Stimulated activated CD4-positive, alpha-beta T cell treated with anti-CD3 and anti-CD28 coated beads, Interleukin-1b, Interleukin-23, amount 100 ng/mL, for 4 hours (primary cell): ENCODE measurements at places on chromosomes 12 and 14.

DNA sequence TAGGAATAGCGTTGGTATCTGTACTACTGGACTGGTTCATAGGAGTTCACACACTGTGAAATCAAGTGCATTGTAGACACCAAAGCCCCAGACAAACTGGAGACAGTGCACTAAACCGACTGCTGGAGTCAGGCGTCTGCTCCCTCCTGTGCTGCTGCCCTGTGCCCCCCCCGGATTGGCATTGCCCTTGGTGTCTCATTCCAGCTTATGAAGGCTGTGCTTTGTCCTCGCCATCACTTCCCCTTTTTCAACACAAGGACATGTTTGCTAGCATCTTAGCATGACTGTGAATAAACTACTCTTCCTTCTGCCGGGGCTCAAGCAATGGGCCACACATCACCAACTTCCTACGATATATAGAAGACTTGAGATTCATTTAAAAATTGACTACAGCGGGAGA, 84.0 kb downstream of the TMCC3 start:
- DNase-seq: no peak

- DNase-seq: no peak
Measured at GRCh38 chr12:88600272-88600671, 20.0 kb upstream of the KITLG start.

DNA sequence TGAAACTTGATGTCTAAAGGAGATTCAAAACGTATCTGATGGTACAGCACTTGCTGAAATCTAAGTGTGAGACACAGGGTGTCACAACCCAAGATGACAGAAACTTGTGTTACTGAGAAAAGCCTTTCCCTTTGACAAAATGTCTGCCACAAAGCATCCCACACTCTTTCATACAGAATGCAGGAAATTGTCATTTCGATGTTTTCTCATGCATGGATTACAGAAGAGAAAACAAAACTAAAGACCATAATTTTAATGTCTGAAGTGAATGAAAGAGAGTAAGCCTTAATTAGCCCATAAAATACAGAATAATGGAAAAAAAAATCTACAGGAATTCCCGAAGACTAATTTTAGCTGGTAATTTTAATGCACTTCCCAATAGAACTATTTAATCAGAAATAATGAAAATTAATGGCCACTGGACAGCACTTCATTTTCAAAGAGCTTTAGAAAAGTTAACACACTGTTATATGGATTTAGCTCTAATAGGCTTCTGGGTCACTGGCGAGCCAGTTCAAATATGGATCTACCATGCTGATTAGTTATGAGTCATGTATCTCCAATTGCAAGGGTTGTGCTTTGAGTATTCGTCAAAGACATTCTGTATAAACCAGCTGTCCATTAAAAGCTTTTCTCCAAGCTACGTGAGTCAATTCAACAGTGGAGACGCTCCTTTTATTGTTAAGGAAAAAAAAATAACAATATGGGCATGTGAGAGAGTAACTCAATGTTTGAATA, 656.7 kb downstream of the SLC16A7 start:
- DNase-seq: no peak

DNA sequence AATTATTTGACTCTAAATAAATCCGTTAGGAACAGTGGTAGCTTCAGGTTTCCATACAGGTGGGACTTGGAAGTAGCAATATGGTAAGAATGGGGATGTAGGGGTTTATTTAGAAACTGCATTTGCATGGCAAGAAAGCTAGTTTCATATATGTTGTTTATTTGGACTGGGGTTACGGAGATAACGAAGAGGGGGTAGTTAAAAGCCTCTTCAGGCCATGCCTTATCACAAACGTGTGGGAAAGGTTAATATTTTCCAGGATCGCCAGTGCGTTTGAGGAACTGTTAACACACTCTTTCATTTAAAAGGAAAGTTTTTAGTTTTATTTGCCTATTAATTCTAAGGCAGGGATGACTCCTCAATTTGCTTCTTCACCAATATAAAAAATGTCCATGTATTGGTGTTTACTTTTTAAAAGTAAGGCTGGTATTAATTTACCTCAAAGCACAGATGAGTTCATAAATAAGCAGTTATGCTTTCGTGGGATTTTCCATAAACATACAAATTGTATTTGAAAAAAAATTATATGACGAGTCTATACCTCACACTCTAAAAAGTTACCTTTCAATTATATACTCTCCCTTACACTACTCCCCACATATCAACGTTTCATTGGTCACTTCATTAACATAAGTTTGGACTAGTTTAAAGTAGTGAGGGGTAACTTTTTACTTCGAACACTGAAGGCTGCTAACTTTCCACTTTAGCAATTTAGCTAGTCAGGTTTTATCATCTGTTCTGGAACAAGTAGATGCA, 814 bp downstream of the RAB2B start:
- no peak for DNase-seq

DNA sequence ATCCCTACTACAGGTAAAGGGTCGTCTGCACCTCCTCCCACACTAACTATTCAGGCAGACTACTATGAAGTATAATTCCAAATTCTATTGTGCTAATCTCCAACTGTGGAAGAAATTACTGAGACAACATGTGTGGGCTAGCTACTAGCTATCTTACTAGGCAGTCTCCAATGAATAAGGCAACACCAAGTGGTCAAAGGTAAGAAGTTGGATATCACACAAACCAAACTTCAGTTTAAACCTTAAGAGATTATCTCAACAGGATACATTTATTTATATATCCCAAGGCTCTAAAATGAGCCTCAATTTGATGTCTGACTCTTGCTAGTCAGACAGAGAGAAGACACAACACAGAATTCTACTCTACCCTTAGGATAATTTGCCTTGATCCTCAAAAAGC, 14.1 kb downstream of the MED13L start:
- DNase-seq: no peak

DNA sequence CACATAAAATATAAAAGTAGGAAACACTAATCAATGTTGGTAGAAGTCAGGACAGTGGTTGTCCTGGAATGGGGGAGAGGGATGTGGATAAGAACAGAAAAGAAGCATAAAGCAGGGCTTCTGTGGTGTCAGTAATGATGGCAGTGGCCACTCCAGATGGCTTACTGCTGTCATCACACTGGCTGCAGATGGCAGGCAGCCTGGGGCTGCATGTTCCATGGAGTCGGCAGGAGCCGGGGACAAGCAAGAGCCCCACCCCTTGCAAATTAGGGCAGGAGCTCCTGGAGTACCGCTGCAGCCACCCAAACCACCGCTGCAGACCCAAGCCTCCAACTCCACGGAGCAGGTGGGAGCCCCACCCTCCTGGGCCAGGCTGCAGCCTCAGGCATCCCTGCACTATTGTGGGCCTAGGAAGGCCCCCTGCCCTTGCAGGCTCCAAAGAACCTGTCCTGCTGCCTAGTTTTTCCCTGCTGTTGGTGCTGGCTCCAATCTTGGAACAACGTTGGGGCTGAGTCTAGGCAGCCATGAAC, 28.8 kb upstream of the SLC5A8 start:
- no peak for DNase-seq

DNA sequence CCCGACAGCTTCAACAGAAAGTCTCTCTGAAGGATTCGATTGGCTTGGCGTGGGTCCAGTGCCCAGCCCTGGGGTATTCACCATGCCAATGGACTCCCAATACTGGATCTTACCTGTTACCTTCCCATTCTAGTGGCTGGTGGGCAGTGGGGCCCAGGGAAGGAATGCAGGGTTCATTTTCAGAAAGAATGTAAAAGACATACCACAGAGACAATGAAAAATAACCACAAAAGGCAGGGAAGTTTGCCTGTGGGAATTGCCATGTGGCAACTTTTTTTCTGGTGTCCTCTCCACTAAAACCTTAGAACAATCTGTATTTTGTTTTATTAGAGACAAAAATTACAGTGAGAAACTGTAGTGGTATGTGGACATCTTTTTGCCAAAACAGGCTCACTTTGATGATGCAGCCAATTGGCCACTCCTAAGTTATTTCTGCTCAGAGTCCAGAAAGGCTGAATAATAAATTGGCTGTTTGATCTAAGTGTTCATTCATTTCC, 55.2 kb downstream of the PTGER2 start:
- DNase-seq: no peak

GRCh38 chr14:53850714-53851296, 105.8 kb downstream of the BMP4 start:
- DNase-seq: no peak

DNA sequence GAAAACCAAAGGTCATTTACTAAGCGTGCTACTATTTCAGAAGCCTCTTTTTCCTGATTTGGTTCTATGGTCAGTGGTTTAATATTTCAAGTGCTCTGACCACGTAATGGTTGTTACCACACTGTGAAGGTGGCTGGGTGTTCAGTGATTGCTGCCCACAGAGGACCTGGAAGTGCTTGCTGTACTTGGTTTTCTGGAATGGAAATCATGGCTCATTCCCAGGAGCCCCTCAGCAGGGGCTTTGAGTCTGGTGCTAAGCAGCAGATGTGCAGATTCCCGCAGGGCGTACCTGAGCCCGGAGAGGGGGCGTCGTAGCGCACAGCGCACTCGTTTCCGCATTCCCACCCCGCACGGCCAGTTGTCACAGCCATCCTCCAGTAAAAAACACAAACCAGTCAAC, 50.5 kb downstream of the TRAF3 start:
- no peak for DNase-seq

DNA sequence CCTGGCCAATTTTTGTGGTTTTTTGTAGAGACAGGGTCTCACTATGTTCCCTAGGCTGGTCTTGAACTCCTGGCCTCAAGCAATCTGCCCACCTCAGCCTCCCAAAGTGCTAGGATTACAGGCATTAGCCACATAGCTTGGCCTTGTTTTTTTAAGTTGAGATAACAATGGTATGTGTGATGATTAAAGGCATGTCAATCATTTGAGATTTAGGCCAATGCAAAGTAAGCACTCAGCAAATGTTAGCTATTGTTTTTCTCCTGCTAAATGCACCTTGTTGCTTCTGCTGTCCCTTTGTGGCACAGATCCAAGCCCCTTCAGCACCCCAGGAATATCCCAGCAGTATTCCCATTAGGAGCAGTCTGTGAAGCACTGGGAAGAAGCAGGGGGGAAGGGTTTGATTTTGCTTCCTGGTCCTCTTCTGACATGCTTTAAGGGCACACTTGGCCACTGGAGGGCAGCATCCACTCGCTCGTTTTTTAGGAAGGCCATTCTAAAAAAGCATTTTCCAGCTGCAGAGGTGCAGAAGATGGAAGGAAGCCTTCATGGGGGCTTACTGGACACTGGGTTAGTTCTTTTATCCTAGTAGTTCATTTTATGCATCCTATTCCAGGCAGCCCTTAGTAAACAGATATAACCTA, 70.2 kb upstream of the ZFP36L1 start:
- peak; percentile 62 for DNase-seq

GRCh38 chr14:68779761-68780323, 13.0 kb downstream of the ZFP36L1 start:
- DNase-seq: no peak

DNA sequence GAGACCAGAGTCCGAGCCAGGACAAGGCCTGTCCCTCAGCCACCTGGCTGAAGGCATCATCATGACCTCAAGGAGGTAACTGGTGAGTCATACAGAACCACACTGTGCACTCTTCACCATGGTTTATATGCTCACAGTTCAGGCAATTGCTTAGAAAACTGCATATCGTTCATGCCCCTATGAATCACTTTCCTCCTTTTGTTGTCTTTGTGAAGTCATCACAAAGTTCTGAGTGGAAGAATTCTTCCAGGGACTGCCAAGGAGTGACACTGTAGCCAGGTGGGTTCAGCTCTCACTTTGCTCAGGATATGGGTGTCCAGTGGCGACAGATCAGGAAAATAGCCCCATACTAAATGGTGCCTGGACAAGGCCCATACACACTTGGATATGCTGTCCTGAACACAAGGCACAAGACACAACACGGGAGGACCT, 92.5 kb downstream of the DPF3 start:
- no peak for DNase-seq

- no peak for DNase-seq
Measured at GRCh38 chr14:81474685-81475324, 58.8 kb downstream of the SEL1L start.

DNA sequence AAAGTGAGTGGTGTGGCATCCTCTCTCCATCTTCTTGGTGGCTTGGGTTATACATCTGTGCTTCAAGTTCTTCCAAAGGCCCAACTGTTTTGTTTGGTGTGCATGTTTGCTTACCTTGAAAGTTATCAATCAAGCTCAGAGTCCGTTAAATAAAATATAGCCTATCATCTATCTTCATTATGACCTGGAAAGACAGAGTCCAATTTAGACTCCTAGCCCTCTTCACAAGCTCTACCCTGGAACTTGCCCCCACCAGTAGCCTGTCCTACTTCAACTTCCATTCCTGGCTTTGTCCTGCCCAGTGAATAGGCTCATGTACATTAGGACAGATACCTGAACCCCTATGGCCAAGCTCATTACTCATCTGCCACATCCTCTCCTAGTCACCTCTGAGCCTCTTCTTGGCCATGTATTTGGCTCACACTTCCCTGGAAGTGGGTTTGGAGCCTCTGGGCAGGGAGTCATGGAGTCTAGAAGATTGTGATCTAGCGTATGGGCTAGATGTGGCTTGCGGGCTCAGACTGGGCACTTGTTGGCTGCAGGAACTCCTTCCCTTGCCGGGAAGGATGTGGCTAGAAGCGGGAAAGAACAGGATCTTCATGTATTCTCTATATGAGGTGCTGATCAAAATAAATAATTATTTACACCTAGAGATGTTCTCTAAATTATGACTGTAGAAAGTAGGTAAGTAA, 6.4 kb upstream of the SSTR1 start:
- DNase-seq: no peak

- no peak for DNase-seq
Measured at GRCh38 chr14:71592361-71592760, 339.9 kb upstream of the RGS6 start.

GRCh38 chr14:78637489-78637888, 467.3 kb downstream of the NRXN3 start:
- DNase-seq: no peak

DNA sequence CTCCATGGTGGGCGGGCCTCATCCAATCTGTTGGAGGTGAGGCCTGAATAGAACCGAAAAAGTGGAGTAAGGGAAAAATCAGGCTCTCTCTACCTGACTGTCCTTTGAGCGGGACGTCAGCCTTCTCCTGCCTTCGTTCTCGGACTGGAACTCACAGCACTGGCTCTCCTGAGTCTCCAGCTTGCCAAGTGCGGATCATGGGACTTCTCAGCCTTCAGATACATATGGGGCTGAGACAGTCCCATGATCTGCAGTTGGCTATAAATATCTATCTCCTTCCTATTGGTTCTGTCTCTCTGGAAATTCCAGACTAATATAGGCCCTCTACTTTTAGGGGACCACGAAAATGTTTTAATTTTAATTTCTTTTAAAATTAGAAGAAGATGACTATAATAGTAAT, 29.7 kb upstream of the PLEK2 start:
- no peak for DNase-seq

DNA sequence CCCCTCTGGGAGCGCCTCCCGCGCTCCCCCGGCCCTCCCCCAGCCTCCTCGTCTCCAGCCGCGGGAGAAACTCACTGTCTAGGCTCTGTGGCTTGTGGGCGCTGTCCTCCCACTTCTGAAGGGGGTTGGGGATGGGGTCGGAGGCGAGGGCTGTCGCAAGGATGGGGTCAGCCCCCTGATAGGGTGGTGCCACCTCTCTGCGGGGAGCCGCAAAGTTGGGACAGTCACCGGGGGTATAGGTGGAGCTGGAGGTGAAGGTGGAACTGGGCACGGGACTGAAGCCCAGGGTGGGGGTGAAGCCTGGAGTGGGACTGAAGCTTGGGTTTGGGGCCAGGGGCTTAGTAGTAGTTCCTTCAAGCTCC, 12.2 kb downstream of the TNFRSF1A start:
- no peak for DNase-seq
